ENCODE measurements at places on chromosomes 7 and 10. TPM values are rescaled to one million over a fixed set of nuclear protein-coding genes. Genes with fewer than 3 reads are reported as not detected.
A peak's percentile ranks its signal among the peaks of the same experiment; 100 is the strongest.

GRCh38 chr10:60358282-60358681 is 31.4 kb downstream of the ANK3 start:
- H3K36me3 ChIP-seq: no peaks in the 10 kb centered on the region
- H3K27me3 ChIP-seq: no peaks in the 10 kb centered on the region
- DNase-seq: no peak
- no peak overlapping the region for H3K4me3 ChIP-seq
- H3K27ac ChIP-seq: no peak overlapping the region

DNA sequence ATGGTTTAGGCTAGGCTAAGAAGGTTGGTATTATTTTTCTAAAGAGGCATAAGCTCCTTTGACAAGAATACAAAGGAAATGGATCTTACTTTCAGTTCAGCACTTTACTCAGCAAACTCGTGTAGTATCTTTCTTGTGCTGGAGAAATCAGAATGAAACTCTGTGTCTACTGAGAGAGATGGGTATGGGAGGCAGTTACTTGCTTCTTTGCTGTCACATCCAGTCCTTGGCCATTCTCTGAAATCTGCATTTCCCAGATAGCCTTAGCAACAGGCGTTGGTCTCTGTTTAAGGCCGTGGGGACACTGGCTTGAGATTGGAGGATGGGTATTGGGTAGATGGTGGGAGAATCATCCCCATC is 180.5 kb downstream of the NRP1 start:
- H3K27me3 ChIP-seq: no peaks in the 10 kb centered on the region
- no peak for DNase-seq
- no peak overlapping the region for H3K27ac ChIP-seq
- no peaks in the 10 kb centered on the region for H3K4me1 ChIP-seq
- no peak overlapping the region for H3K4me3 ChIP-seq

DNA sequence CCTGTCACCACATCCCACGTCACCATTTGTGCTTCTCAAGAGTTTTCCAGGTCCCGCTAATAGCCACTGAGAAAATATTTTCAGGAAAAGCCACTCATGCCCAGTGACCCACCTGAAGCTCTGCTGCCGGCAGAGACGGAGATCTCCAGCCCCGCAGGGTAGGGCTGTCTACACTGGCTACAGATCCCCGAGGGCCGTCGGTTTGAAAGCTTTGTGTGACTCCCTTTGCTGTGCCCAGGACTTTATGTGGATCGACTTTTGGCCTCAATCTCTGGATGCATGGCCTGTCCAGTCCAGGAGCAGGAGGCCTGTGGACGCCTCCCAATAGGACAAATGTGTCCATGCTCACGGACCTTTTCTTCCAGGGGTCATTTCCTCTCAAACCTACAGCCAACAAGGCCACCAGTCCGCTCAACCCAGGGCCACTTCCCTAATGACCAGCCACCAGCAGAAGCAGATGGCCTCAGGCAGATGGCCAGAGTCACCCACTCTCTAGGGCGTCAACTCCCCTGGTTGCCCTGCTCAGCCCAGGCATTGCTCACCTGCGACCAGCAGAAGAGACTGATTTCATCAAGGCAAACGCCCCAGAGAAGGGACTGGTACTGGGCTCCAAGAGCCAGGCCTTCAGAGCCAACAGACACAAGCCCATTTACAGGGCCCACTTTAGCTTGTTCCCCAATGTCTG is 76.4 kb downstream of the OAT start:
- peak; percentile 12 for DNase-seq
- no peaks in the 10 kb centered on the region for H3K36me3 ChIP-seq
- no peaks in the 10 kb centered on the region for H3K27me3 ChIP-seq
- no peaks in the 10 kb centered on the region for H3K4me1 ChIP-seq
- H3K4me3 ChIP-seq: no peak overlapping the region

GRCh38 chr7:20030417-20030816 is 186.8 kb downstream of the MACC1 start:
- H3K27me3 ChIP-seq: no peaks in the 10 kb centered on the region
- H3K36me3 ChIP-seq: peaks cover 8% of the 10 kb centered on the region
- no peak for DNase-seq
- H3K4me3 ChIP-seq: no peak overlapping the region
- peak overlapping the region; percentile 7 for H3K27ac ChIP-seq

GRCh38 chr7:3399858-3400257 is 98.8 kb downstream of the SDK1 start:
- H3K27ac ChIP-seq: no peak overlapping the region
- H3K36me3 ChIP-seq: peaks cover 27% of the 10 kb centered on the region
- no peak overlapping the region for H3K4me3 ChIP-seq
- DNase-seq: peak; percentile 91
- no peaks in the 10 kb centered on the region for H3K27me3 ChIP-seq

- peaks cover 8% of the 10 kb centered on the region for H3K36me3 ChIP-seq
- no peaks in the 10 kb centered on the region for H3K27me3 ChIP-seq
- peaks cover 2% of the 10 kb centered on the region for H3K4me1 ChIP-seq
- no peak overlapping the region for H3K27ac ChIP-seq
- no peak for DNase-seq
These were observed 62.5 kb downstream of the MKI67 start for GRCh38 chr10:128063736-128064107.

DNA sequence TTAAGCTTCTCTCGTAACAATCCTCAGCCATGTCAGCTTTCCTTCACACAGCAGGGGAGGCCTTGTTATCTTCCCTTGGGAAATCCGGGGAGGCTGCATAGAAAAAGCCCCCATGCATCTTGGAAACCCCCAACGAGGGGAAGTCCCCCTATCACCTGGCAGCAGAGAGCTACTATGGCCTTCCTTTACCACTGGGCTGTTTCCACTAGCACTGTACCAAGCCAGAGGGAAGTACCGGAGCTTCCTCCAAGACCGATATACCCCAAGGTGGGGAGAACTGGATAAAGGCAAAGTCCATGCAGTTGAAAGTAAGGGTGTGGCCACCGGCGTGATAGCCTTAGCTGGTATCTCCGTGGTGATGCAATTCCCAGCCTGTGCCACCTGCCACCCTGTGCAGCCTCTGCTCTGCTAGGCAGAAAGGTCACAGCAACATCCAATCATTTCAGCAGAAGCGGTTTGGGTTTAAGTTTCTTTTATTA is 4.4 kb upstream of the CLIP2 start:
- H3K4me1 ChIP-seq: no peaks in the 10 kb centered on the region
- no peak overlapping the region for H3K4me3 ChIP-seq
- H3K27ac ChIP-seq: no peak overlapping the region
- H3K27me3 ChIP-seq: no peaks in the 10 kb centered on the region
- no peak for DNase-seq
- no peaks in the 10 kb centered on the region for H3K36me3 ChIP-seq

The RPEL1 gene
- 0.13 TPM for total RNA-seq

The TMEM229A gene
- total RNA-seq: 0.46 TPM

Measured in H9 (cell line).